ENCODE measurements at places on chromosomes 11 and 22.

GRCh38 chr11:113675003-113675561 is 31.0 kb downstream of the TMPRSS5 start:
- DNase-seq = no peak

DNA sequence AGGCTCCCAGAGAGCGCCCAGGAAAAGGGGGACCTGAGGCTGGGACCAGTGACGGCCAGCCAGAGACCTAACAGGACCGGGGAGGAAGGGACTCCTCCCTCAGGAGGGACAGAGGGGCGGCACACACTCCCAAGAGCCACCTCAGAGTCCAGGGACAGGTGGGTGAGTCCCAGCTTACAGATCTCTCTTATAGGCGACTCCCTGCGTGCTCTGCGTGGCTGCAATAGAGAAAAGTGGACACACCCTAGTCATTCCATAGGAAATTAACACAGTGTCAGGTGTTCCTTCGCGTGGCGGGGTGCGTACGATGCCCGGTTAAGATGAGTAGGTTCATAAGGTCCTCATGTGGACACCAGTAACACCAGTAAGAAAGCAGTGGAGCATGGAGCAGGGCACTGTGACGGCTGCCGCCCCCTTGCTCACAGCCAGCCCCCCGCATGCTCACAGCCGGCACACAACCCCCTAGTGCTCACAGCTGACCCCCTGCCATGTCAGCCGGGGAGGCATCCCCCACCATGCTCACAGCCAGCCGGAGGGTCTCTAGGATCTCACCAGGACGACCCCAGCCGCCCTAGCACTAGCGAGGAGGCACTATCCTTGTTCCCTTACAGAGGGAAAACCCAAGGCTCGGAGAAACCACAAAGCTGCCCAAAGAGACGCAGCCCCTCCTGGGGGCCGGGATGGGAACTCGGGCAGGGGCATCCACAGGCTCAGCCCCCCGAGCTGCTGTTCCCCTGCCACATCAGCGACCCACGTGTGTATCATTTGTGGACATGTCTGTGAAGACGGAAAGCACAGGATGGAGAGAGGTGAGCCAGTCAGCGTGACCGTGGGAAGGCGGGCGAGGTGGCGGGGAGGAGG is 426.8 kb downstream of the TBC1D22A start:
- no peak for DNase-seq

DNA sequence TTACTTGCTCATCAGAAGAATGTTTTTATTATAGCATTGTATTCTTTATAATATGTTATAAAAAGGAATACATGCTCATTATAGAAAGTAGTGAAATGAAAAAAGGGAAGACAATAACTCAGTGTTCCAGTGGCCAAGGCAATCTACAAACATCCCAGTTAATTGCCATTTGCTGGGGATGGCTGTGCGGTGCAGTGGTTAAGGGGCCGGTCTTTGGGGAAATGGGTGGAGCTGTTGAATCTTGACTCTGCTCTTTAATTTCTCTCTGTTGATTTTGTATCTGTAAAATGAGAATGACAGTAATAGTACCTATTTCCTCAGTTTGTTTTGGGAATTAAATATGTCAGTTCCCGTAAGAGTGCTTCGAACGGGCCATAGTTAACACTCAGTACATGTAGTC is 212.7 kb upstream of the TBCEL start:
- no peak for DNase-seq

DNA sequence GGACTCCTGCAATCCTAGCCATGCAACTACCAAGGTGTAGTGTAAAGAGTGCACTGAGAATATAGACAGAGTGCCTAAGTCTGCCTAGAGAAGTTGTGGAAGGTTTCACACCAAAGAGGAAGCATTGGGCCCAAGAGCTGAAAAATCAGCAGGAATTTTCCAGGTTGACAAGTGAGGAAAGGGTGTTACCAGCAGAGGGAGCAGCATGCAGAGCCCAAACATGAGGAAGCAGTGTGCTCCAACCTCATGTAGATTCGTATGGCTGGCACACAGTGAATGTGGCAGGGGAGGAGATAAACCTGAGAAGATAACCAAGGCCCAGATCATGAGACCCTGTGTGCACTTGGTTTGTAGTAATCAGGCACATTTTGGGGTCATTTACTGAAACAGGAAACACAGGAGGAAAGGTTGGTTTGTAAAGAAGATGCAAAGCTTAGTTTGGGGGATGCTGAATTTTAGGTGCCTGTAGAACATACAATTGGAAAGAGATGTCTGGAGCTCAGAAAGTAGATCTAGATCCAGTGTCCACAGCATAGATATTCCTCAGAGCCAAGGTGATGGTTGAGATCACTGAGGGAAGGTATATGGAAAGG is 1.7 kb downstream of the HPX start:
- DNase-seq = peak; percentile 9

DNA sequence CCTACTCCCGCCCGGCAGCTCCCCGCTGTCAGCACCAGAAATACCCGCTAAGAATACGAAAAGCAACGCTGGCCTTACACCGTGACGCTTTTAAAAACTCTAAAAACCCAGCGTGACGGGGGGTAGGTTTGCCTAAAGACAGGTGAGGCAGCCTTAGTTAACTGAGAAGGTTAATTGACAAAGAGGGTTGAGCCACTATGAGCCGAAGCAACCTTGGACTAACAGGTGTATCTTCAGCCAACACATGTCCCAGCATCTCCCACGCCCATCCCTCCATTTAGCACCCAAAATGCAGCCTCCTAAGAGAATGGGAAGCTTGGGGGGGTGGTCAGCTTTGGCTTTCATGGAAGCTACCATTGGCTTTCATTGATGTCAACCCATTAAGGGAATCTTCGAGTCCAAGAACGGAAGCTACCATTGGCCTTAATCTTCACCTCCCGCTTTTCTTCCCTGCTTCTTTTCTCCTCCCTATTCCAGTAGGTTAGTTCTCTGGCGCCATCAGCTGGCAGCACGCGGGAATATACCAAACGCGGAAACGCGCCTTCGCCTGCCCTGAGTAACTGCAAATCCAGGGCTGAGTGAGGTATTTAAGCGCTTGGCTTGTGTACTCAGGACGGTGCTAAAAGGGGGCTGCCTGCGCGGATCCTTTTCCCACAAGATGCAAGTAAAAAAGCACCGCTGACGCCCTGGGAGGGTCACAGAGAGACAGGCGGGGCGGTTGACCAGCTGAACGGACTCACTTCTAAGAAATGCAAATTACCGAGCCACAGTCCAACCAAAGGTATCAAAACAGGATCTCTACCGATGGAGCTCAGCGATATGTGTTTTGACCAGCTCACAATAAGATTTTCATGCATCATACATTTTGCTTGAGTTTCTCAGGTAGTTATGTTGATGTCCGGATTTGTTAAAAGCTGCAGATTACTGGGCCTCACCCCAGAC is 38.5 kb upstream of the GLYATL1 start:
- DNase-seq = peak; percentile 65

GRCh38 chr11:84720706-84721402 is 906.3 kb downstream of the DLG2 start:
- DNase-seq = no peak

DNA sequence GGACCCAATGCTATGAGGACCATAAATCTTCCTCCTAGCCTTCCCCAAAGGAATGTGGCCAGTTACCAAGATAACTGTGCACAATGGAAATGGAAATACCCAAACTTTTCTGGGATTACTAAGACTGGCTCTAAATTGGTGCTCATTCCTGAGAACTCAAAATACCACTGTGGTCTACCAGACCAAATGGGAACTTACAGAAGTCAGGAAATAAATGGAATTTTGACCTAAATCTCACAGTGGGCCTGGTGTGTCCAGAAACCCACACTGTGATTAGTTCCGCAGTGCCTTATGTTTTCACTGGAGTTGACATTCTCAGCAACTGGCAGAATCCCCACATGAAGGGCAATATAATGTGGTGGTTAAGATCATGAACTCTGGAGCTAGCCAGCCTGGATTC is 99.4 kb upstream of the ZC3H12C start:
- DNase-seq = no peak

DNA sequence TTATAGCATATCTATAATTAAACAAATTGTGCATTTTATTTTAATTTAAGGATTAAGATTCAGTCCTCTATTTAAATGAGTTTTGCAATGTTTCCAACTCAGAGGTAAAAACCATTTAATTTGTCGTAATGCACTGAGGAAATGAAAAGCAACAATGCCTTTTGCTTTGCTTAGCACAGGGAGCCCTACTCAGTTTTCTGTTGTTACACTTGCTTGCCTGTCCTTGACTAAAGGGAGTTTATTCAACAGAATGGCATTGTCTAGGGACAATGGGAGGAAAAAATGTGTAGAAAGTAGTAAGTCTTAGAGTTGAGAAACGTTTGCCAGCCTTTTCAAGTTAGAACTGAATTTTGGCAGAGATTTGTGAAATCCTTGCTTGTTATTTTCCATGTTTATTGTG is 734.2 kb upstream of the ANO3 start:
- DNase-seq = no peak

GRCh38 chr11:23310276-23310675 is 450.0 kb upstream of the CCDC179 start:
- no peak for DNase-seq

DNA sequence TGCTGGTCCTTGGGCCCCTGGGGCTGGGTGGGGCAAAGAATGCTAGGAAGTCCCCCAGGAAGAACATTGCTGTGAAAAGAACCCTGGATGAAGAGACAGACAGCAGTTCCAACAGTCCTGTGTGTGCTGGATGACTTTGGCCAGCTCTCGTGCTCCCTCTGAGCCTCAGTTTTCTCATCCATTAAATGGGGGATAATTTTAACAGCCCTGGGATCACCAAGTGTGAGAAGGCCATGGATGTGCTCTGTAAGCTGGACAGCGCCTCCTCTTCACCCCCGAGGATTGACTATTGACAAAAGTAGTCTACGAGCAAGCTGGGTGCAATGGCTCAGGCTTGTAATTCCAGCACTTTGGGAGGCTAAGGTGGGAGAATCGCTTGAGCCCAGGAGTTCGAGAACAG is 2.5 kb downstream of the LARGE2 start:
- DNase-seq = no peak

DNA sequence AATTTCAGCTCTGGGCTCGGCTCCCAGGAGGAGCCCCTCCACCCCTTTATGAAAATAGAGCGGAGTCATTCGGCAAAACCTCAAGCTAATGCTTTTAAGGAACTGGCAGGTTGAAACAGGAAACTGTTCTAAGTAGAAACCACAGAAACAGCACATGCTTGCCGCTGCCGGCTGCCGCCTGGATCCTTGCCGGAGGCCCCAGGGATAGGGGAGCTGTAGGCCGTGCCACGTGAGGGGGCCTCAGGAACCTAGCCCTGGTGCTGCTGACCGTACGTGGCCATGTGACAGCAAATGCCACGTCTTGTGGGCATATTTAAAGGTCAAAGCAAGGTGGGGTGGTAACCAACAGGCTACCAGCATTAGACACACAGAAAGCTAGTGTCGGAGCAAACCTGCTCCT is 77.9 kb upstream of the TIMP3 start:
- no peak for DNase-seq

DNA sequence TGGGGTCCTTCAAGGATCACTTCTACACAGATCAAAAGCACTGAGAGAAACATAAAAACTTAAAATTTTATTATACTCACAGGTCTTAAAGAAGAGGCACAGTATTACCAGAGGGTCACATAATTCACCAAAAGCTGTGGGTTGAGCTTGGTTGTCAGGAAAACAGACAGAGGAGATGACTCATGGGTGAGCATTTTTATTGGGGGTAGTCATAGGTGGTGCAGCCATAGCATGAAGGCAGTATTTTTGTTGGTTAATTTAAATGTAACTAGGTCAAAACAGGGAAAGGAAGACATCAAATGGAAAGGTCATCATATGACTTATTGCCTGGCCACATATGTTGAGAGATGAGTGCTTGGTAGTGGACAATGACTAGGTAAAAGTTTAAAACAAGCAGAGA is 24.2 kb downstream of the OR5B17 start:
- no peak for DNase-seq

DNA sequence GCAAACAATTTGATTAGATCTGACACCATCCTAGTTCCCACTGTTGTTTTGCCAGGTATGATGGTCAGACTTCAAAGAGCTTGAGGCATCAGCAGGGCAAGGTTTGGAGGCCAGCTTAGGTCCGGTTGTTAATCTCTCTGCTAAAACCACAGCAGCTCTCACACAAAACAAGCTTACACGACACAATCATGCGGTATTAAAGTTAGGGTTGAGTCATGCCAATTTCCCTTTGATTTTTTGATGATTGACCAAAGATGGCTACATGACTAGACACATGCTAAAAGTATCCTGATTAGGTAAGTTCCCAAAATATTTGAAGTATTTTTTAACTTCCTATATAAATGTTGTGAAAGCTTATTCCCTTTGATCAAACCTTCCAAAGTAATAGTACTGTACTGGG is 145.9 kb downstream of the ELP4 start:
- DNase-seq = no peak

GRCh38 chr11:36073411-36074203 is 129.7 kb downstream of the LDLRAD3 start:
- no peak for DNase-seq

DNA sequence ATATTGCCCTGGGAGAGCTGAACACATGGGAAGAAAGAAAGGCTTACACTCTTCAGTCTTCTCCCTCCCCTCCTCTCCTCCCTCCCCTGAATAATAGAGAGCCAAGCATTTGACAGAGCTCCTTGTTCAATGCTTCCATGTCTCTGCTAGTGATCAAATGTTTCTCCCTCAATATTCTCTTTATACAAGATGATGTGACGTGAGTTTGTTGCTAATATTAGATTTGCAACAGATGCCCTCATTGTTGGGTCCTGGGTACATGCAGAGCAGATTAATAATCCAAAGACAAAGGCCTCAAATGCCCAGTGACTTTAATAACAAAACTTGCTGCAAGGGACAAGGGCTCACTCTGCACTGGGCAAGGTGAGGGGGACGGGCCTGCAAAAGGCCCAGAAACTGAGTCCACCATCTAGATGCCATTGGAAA is 7.1 kb upstream of the ENDOD1 start:
- DNase-seq = no peak

DNA sequence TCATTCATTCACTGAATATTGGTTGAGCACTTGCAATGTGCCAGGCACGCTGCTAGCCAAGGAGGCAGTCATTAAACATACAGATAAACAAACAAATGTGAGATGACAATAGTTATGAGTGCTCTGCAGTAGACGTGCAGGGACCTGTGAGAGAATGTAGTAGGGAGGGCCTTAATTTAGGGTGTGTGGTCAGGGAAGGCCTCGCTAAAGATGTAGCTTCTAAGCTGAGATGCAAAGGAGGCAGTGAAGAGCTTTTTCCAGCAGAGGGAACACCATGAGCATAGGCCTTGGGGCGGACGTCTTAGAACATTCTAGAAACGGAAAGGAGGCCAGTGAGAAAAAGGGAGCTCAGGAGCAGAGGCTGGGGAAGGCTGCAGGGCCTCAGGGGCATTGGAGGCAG is 789 bp upstream of the NCF4 start:
- no peak for DNase-seq

- no peak for DNase-seq
These were observed 63.8 kb downstream of the SHISAL1 start for GRCh38 chr22:44248926-44249325.

- DNase-seq = no peak
These were observed 22.8 kb upstream of the PICK1 start for GRCh38 chr22:38034278-38034882.

GRCh38 chr11:127106938-127107337 is 106.4 kb upstream of the KIRREL3 start:
- peak; percentile 88 for DNase-seq
